Dermis blood vessel endothelial cell (primary cell): ENCODE measurements at places on chromosomes 2 and 18.
A peak's percentile ranks its signal among the peaks of the same experiment; 100 is the strongest.

GRCh38 chr2:94994063-94994913 is 31.2 kb upstream of the MAL start:
- DNase-seq, result no peak

DNA sequence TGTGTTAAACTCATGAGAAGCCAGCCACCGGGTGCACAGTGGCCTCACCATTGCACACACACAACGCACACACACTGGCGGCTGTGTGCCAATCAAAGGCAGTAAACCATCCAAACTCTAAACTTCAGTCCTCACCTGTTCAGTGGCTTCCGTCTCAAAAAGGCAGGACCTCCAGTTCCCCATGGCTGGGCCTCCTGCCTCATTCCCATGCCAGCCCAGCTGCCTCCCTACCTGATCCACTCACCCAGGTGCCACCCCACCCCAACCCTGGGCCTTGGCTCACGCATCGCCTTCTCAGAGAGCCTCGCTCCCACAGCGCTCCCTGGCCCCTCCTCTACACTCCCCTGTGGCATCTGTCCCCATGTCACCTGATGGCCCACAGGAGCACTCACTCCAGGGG is 190.9 kb downstream of the EIPR1 start:
- no peak for DNase-seq

DNA sequence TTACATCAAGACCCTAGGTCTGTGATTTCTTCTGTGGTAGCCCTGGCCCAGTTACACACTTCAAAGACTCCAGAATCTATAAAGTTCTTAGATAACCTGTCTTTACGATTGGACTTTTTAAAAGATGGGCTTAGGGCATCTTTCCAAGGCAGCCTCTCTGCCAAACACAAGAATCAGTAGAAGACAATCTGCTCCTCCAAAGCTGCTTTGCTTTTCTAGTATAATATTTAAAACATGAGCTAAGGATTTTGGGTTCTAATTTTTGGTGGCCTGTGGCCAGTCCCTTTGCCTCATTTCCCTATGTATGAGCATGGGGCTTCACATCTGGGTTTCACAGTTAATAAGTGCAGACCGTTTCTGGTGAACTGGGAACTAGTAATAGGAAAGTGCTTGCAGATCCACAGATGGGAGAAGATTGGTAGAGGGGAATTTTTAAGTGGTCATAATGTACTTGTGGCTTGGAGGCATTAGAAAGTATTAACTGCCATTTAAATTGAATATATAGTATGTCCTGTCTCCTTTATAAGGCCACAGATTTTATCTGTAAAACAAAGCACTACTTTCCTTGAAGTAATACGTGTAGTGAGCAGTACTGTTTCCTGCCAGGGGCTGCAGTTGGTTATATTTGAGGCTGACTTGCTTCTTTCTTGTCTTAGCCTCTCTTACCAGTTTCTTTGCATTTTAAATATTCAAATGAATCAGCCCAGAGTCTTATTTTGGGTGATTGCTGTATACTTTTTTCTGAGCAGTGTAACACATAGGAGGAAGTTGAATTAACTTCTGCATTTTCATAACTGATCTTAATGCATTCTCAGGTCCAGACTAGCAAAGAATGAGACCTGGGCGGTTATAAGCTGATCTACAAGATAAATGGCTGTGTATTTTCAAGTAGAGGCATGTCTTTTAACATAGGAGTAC is 1.5 kb downstream of the ARPC2 start:
- DNase-seq, result peak; percentile 31

- DNase-seq, result no peak
These were observed 22.2 kb downstream of the METAP1D start for GRCh38 chr2:172021955-172022354.

DNA sequence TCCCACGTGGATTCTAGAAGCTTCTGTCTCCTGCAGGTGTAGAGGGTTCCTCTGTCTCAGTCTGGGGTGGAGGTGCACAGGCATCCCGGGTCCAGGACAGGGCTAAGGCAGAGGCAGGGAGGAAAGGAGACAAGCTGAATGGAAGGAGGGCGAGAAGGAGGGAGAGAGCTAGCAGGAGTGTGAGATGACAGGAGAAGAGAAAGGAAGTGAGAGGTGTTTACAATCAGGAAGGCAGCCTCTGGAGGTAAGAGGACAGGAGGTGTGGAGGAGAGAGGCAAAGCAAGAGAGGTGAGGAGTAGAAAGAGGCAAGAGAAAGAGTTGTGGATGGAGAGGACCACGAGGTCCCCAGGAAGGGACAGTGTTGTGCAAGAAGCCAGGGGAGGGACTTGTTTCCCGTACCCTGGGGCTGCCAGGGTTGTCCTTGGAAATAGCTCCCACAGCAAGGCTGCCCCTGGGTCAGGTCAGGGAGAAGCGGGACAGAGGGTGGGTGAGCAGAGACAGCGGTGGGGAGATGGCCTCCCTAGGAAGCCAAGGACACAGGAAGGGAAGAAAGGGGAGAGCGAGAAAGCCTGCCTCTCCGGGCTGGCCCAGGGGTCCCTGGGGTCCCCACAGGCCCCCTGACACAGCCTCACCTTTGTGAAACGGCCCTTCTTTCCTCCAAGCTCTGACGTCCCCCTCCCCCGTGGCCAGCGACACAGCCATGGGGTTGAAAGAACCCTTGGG is 136.9 kb downstream of the CYP26B1 start:
- no peak for DNase-seq
